ENCODE measurements at places on chromosomes 2 and 18. TPM values are rescaled to one million over a fixed set of nuclear protein-coding genes. Genes with fewer than 3 reads are reported as not detected.

The MPP4 gene
- not detected for total RNA-seq

The IL1B gene
- 0.26 TPM for total RNA-seq

The IL36B gene
- not detected for total RNA-seq

The TBR1 gene
- not detected for total RNA-seq

DNA sequence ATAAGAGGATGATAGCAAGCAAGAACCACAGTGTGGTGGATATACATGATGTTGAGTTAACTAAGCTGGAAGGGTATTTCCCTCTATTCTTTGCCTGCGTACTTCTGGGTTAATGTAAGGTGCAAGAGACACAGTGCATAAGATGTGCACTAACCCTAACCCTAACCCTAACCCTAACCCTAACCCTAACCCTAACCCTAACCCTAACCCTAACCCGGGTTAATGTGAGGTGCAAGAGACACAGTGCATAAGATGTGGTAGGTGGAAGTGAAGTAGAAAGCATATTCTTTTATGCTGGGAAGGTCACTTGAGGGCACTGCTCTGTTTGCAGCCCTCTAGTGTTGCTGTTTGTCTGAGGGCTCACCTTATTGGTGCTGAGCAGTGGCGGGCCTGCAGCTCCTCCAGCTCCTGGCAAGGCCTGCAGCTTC lies 181.5 kb upstream of the ITGA4 start:
- no peak for DNase-seq

The ABCA12 gene
- not detected for total RNA-seq
